ENCODE measurements at places on chromosomes 13 and 19.
A peak's percentile ranks its signal among the peaks of the same experiment; 100 is the strongest.

- DNase-seq = no peak
These were observed 692 bp downstream of the RGS9BP start for GRCh38 chr19:32676186-32676894.

DNA sequence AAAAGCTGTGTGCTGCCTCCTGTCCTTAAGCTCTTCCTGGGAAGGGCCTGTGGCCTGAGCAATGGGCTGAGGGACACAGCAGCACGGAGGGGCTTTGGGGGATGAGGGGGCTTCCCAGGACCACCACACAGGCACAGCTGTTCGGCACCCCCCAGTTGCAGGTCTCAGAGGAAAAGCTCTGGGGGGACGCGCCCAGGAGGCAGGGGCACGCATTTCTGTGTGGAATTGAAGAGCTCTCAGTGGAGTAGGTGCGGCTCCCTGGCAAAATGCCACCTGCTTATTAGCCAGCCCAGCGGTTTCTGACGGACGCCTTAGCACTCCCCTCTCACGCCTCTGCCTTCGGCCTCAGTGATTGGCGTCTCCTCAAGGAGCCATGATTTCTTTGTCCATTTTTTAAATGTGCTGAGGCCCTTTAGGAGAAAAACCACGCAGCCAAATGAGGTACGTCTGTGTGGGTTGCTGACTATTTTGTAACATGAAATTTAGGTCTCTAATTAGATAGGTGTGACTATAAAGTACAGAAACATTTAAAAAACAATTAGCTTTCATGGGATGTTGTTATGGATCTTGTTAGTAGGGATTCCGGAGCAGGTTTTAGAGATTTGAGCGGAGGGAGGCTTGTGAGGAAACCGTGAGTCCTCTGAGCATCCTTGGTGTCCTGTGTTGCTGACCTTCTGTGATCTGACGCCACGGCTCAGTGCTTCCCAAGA lies 4.0 kb downstream of the MCF2L start:
- no peak for DNase-seq

DNA sequence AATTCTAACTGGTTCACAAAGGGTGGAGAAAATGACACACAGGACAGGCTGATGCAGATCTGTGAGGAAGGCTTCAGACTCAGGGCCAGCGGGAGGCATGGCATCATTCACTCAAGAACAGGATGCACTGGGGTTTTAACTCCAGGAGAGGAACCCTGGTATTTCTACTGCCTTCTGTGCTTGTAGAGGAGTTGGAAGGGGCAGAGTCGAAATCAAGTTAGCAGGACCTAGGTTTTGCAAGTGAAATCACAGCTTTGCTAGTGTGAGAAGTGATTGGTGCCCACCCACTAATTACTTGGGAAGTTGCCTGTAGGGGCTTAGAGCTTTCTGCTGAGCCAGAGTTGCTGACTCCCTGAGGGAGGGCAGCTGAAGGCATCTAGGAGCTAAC lies 92.7 kb downstream of the AKAP11 start:
- no peak for DNase-seq

DNA sequence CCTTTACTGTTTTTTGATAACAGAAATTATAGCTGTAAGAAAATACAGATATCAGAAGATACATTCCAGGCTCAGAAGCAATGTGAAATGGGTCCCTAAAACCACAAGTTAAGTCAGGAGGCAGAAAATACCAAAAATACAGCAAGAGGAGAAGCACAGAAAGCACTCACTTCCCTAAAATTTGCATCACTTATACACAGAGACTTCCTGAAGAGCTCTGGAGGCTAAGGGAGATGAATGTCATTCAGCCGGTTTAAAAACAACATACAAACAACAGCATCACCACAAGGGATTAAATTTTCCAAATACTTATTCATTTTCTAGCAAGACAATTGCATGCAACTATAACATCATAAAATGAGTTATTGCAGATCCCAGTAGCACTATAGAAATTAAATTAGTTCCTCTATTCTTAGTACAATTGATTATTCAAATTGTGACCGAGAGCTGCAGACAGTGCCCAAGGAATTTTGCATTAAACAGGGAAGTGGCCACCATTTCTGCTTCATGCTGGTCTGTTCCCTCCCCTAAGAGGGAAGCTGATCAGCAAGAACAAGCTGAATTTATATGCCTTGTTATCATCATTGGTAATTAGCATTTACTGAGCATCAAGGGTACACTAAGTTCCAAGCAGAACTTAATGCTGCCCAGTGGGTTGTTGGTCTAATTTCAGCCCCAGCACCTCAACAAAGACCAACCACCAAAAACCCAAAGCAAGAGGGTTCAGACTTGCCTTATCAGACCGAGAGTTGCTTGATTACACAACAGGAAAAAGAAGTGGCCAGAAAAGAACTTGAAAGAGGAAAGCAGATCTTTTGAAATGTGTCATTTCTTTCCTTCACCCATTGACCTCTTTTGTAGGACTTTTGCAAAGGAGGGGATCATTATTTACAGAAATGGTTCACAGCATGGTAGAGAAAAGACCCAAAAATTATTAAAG lies 140.7 kb downstream of the KCTD12 start:
- DNase-seq = peak; percentile 16

- no peak for DNase-seq
These were observed 3.8 kb upstream of the KLC3 start for GRCh38 chr19:45336696-45337251.

- peak; percentile 36 for DNase-seq
These were observed 77.9 kb downstream of the CACNA1A start for GRCh38 chr19:13428352-13428751.

- DNase-seq = no peak
These were observed 3.6 kb upstream of the TNFAIP8L1 start for GRCh38 chr19:4635754-4636116.

DNA sequence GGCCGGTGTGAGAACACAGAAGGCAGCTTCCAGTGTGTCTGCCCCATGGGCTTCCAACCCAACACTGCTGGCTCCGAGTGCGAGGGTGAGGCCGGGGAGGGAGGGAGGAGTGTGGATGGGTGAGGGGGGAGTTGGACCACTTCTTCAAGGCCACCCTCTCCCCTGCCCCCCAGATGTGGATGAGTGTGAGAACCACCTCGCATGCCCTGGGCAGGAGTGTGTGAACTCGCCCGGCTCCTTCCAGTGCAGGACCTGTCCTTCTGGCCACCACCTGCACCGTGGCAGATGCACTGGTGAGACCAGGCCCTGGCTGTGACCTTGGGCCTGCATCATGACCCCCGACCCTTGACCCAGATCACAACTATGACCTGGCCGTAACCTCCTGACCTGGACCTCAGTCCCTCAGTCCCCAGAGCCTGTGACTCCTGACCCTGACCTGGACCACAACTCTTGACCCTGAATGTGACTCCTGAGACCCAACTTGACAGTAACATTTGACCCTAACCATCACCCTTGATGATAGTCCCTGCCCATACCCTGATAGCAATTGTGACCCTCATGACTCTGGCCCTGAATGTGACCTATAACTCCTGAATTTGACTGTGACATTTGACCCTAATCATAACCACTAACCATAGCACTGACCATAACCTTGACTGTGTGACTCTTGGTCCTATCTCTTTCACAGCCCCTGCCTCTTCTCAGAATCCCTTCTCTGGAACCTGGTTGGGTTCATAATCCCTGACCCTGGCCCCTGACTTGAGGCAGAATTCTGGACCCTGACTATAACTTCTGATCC lies 10.9 kb downstream of the LTBP4 start:
- DNase-seq = no peak

GRCh38 chr13:98273824-98274742 lies 97.0 kb upstream of the RNF113B start:
- no peak for DNase-seq

GRCh38 chr19:47469363-47469700 lies 2.4 kb downstream of the SLC8A2 start:
- no peak for DNase-seq

DNA sequence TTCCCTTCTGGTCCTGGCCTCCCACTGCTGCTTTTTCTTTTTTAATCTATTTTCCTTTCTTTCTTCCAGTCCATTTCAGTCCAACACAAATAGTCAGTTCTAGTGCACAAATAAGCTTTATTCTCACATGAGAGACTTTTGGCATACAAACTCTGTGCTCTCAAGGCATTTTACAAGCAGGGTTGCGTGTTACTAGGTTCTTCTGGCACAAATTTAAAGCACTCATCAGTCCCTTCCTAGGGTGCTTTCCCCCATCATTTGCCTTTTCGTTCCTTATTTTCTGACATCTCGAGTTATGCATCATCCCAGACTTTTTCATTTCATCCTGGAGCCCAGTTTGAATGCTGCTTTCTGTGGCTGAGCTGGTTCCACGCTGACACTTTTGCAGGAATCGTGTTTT lies 29.8 kb upstream of the IL17D start:
- no peak for DNase-seq
